ENCODE measurements at places on chromosomes 7 and 10. TPM values are rescaled to one million over a fixed set of nuclear protein-coding genes. Genes with fewer than 3 reads are reported as not detected.

DNA sequence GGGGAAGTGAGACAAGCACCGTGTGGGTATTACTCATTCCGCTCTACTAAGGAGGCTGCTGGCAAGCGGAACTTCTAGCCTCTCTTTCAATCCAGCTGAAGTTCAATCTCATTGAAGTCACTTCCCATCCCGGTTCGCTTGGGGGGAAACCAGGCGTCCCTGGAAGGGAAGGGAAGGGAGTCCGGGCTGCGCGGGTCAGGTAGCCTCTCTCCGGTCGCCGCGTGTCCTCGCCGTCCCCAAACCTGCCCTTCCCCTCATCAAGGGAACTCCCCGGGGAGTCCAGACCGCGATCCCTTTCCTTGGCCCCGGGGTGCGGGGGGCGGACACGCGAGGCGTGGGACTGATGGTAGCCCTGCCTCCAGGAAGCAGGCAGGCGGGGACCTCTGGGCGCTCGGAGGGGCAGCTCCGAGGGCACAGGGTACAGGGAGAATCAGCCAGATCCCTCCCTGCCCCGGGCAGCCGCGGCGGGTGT lies 598 bp upstream of the ZEB1 start:
- H3K27me3 ChIP-seq = peaks cover 22% of the 10 kb centered on the region
- DNase-seq = no peak
- H3K27ac ChIP-seq = peak overlapping the region; percentile 79
- H3K36me3 ChIP-seq = no peaks in the 10 kb centered on the region
- peak overlapping the region; percentile 91 for H3K4me3 ChIP-seq

- H3K4me1 ChIP-seq = no peaks in the 10 kb centered on the region
- no peaks in the 10 kb centered on the region for H3K36me3 ChIP-seq
- no peak for DNase-seq
- no peak overlapping the region for H3K27ac ChIP-seq
- no peaks in the 10 kb centered on the region for H3K27me3 ChIP-seq
Observed at GRCh38 chr7:80114159-80114558, 20.5 kb upstream of the GNAI1 start.

- no peaks in the 10 kb centered on the region for H3K36me3 ChIP-seq
- H3K4me1 ChIP-seq = peaks cover 22% of the 10 kb centered on the region
- DNase-seq = no peak
- no peak overlapping the region for H3K4me3 ChIP-seq
Observed at GRCh38 chr7:112005205-112005775, 200.9 kb downstream of the DOCK4 start.

- no peak overlapping the region for H3K27ac ChIP-seq
- H3K27me3 ChIP-seq = no peaks in the 10 kb centered on the region
- H3K36me3 ChIP-seq = no peaks in the 10 kb centered on the region
- no peaks in the 10 kb centered on the region for H3K4me1 ChIP-seq
Observed at GRCh38 chr7:90726120-90726519, 130.0 kb downstream of the CDK14 start.

- no peaks in the 10 kb centered on the region for H3K36me3 ChIP-seq
- H3K27ac ChIP-seq = no peak overlapping the region
- no peak overlapping the region for H3K4me3 ChIP-seq
- no peaks in the 10 kb centered on the region for H3K27me3 ChIP-seq
- no peaks in the 10 kb centered on the region for H3K4me1 ChIP-seq
- DNase-seq = no peak
Observed at GRCh38 chr10:30861976-30862375, 169.7 kb downstream of the ZNF438 start.

- H3K4me3 ChIP-seq = no peak overlapping the region
- H3K27me3 ChIP-seq = no peaks in the 10 kb centered on the region
- peaks cover 9% of the 10 kb centered on the region for H3K36me3 ChIP-seq
- peak overlapping the region; percentile 47 for H3K27ac ChIP-seq
- peaks cover 27% of the 10 kb centered on the region for H3K4me1 ChIP-seq
Observed at GRCh38 chr10:74008212-74008731, 10.4 kb downstream of the VCL start.

DNA sequence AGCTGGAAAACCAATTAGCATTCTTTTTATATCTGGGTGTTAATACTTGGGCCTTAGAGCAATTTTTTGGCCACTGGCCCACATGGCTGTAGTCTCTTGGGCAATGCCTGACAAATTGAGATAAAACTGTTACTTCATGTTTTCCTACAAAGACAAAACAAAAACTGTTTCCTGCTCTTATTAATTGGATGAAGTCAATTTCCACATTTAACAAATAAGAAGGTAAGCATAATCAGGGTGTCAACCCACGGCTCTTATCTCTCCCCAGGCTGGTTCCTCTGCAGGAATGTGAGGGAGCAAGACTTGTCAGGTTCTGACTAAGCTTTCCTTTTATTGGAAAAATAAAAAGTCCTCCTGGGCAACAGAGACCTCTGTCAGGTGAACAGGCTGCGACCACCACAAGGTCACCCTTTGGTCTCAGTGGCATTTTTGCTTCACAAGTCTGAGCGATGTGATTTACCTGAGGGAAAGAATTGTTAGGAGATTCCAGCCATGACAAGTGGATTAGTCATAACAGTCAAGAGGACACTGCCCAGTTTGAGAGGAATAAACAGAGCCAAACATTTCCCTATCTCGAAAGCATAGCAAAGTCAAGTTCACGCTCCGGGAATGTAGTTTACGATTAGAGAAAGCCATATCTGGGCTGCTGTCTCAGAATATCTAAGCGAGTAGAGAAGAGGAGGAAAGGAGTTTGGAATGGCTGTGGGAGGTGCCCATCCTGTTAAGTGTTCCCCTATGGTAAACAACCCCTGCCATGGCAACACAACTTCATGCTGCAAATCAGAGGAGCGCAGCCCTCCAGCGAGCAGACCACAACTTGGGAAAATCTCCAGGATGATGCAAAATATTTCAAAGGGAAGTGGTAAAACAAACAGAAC lies 144.4 kb downstream of the TES start:
- peaks cover 51% of the 10 kb centered on the region for H3K4me1 ChIP-seq
- H3K27me3 ChIP-seq = no peaks in the 10 kb centered on the region
- H3K36me3 ChIP-seq = no peaks in the 10 kb centered on the region
- peak overlapping the region; percentile 98 for H3K27ac ChIP-seq
- H3K4me3 ChIP-seq = peak overlapping the region; percentile 53

The SFTPA1 gene
- polyA plus RNA-seq = not detected

The TRPV6 gene
- polyA plus RNA-seq = 0.63 TPM

The CALHM3 gene
- not detected for polyA plus RNA-seq

The TYW1 gene
- polyA plus RNA-seq = 12.7 TPM
